Right lobe of liver (tissue), 6 donors: ENCODE measurements at places on chromosomes 11 and 22. TPM values are rescaled to one million over a fixed set of nuclear protein-coding genes. Genes with fewer than 3 reads are reported as not detected.

GRCh38 chr11:1967641-1968225 lies 20.6 kb downstream of the MRPL23 start:
- no peaks in the 10 kb centered on the region for H3K27me3 ChIP-seq
- H3K4me3 ChIP-seq = no peak overlapping the region
- H3K4me1 ChIP-seq = no peaks in the 10 kb centered on the region
- no peak for DNase-seq
- no peaks in the 10 kb centered on the region for H3K36me3 ChIP-seq

- no peak for DNase-seq
- H3K36me3 ChIP-seq = no peaks in the 10 kb centered on the region
- H3K4me1 ChIP-seq = no peaks in the 10 kb centered on the region
- no peak overlapping the region for H3K4me3 ChIP-seq
Measured at GRCh38 chr11:5137014-5137413, 1.1 kb downstream of the OR52A5 start.

DNA sequence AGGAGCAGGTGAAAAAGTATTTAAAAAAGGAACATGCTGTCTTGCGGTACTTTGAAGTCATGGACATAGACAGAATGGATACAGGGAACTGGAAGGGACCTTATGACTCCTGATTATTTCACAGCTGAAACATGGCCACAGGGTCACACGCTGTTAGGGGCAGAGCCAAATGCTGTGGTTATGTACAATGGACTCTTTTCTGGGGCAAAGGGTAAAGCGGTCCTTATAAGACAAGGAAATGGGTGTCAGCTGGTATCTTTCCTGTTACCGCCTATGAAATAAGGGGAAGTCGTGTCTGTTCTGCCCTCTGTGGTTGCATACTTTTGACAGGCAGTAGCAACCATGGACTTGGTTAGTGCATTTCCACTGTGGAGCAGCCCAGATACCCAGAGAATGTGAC lies 12.8 kb upstream of the ST14 start:
- no peaks in the 10 kb centered on the region for H3K4me1 ChIP-seq
- no peaks in the 10 kb centered on the region for H3K27me3 ChIP-seq
- H3K27ac ChIP-seq = peak overlapping the region; percentile 72
- peaks cover 12% of the 10 kb centered on the region for H3K36me3 ChIP-seq

CARD18 gene
- total RNA-seq = not detected

DNA sequence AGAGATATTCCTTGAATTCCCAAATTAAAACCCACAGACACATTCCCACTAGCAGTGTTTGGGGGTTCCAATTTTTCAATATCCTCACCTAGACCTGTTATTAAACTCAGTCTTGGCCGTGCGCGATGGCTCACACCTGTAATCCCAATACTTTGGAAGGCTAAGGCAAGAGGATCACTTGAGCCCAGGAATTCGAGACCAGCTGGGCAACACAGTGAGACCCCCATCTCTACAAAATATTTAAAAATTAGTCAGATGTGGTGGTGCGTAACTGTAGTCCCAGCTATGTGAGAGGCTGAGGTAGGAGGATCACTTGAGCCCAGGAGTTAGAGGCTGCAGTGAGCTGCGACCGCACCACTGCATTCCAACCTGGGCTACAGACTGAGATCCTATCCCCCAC lies 53.3 kb downstream of the RRAS2 start:
- H3K27me3 ChIP-seq = no peaks in the 10 kb centered on the region
- no peaks in the 10 kb centered on the region for H3K36me3 ChIP-seq
- no peak for DNase-seq

ZNF214 gene
- total RNA-seq = 2.3 TPM

- H3K27me3 ChIP-seq = no peaks in the 10 kb centered on the region
- H3K4me1 ChIP-seq = no peaks in the 10 kb centered on the region
- H3K4me3 ChIP-seq = no peak overlapping the region
- no peak overlapping the region for H3K27ac ChIP-seq
Measured at GRCh38 chr22:42461511-42461910, 29.3 kb upstream of the NFAM1 start.

DNA sequence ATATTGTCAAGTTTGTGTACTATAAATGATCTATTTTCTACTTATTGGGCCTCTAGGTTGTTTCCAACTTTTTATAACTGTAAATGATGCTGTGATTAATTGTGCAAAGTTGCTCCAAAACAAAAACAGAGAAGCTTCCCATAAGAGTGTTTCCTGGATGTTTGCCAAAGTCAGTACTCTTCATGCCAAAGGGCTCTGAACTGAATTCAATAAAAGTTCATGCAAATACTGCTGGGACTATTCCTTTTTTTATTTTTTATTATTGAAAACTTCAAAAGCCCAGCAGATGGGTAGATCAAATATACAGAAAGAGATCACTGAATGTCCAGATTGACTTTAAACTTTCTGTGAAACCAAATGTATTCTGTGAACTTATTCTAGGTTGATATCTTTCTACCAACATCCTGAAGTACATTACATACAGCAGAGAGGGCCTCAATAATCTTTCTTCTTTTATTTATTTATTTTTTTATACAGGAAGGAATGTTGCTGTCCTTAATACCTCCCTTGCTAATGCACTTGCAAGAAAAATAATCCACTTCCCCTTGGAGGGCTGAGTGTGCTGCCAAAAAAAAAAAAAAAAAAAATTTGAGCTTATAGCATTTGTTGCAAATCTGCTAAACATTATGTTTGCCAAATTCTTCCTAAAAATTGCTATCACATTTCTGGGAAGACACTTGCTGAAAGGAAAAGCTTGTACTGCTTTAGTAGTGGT lies 53.0 kb downstream of the CTSC start:
- H3K4me1 ChIP-seq = no peaks in the 10 kb centered on the region
- no peaks in the 10 kb centered on the region for H3K27me3 ChIP-seq
- no peak overlapping the region for H3K4me3 ChIP-seq
- no peak for DNase-seq
- H3K36me3 ChIP-seq = no peaks in the 10 kb centered on the region

- peak overlapping the region; percentile 91 for H3K27ac ChIP-seq
- H3K4me1 ChIP-seq = peaks cover 37% of the 10 kb centered on the region
- no peaks in the 10 kb centered on the region for H3K36me3 ChIP-seq
- no peaks in the 10 kb centered on the region for H3K27me3 ChIP-seq
- H3K4me3 ChIP-seq = no peak overlapping the region
Measured at GRCh38 chr22:22692707-22693530, 48.5 kb downstream of the GGTLC2 start.

APOL6 gene
- 42.7 TPM for total RNA-seq

DNA sequence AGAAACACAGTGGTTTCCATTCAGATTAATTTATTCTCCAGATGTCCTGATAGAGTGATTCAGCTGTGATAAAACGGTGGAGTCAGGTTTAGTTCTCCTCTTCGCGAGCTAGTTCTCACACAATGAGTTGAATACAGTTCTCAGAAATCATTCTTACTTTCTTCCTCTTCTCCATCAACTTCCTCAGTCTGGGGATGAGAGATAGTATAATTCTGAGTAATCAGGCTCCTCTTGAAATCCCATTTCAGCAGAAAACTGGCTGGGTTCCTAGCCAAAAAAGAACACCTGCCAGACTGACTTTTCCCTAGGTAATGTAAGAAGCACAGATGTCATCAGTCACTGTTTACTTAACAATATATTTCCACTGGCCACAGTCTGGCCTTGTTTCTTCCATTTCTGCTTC lies 76.7 kb downstream of the SVIP start:
- H3K36me3 ChIP-seq = peaks cover 7% of the 10 kb centered on the region
- H3K4me3 ChIP-seq = no peak overlapping the region
- no peak for DNase-seq
- no peak overlapping the region for H3K27ac ChIP-seq
- H3K27me3 ChIP-seq = no peaks in the 10 kb centered on the region

GRCh38 chr11:20112291-20113148 lies 47.8 kb downstream of the DBX1 start:
- no peaks in the 10 kb centered on the region for H3K4me1 ChIP-seq
- H3K27ac ChIP-seq = no peak overlapping the region
- H3K36me3 ChIP-seq = peaks cover 9% of the 10 kb centered on the region
- no peaks in the 10 kb centered on the region for H3K27me3 ChIP-seq

- no peaks in the 10 kb centered on the region for H3K4me1 ChIP-seq
- no peak overlapping the region for H3K4me3 ChIP-seq
- no peak overlapping the region for H3K27ac ChIP-seq
- H3K36me3 ChIP-seq = no peaks in the 10 kb centered on the region
Measured at GRCh38 chr11:95897731-95898130, 26.2 kb downstream of the MTMR2 start.

GRCh38 chr22:31097941-31098631 lies 9.3 kb downstream of the SELENOM start:
- DNase-seq = no peak
- no peak overlapping the region for H3K4me3 ChIP-seq

KCTD14 gene
- total RNA-seq = 5.7 TPM

GRCh38 chr11:116576526-116576925 lies 196.3 kb downstream of the BUD13 start:
- no peak overlapping the region for H3K27ac ChIP-seq
- no peak overlapping the region for H3K4me3 ChIP-seq
- no peak for DNase-seq
- H3K27me3 ChIP-seq = peaks cover 19% of the 10 kb centered on the region
- no peaks in the 10 kb centered on the region for H3K36me3 ChIP-seq
- no peaks in the 10 kb centered on the region for H3K4me1 ChIP-seq

DNA sequence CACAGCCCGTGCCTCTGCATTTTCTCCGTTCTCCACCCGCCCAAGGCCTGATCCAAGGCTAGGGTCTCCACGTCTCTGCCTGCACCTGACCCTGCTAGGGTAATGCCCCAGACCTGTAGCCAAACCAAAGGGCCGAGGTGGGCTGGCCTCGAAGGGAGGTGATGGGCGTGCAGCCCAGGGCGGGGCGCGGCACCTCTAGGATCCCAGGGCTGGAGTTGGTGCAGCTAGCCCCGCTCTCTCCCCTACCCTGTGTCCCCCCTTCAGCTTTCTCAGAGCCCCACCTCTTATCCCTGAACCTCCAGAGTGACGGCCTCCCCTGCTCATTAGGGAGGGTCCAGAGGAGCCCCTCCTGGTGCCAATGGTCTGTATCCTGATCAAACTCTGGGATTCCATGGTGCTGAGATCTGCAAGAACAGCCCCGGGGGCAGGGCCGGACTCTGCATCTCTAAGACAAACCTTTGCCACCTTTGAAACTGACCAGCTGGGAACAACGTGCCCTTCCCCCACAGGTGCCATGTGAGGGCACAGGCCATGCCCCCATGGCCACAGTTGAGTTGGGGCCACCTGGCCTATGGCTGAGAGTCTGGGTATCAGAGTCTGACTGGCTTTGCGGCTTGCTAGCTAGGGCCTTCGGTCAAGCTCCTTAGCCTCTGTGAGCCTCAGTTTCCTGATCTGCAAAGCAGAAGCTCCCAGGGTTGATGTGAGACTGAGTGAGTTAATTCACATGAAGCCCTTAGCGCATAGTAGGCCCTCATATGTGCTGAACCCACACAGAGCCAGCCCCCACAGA lies 23.1 kb upstream of the CBX7 start:
- no peak overlapping the region for H3K4me3 ChIP-seq
- no peaks in the 10 kb centered on the region for H3K4me1 ChIP-seq
- peak overlapping the region; percentile 47 for H3K27ac ChIP-seq
- DNase-seq = peak; percentile 50

- peak; percentile 85 for DNase-seq
- peak overlapping the region; percentile 100 for H3K27ac ChIP-seq
- H3K4me1 ChIP-seq = peaks cover 38% of the 10 kb centered on the region
- H3K4me3 ChIP-seq = peak overlapping the region; percentile 76
- H3K36me3 ChIP-seq = no peaks in the 10 kb centered on the region
- H3K27me3 ChIP-seq = no peaks in the 10 kb centered on the region
Measured at GRCh38 chr22:38505541-38506117, 482 bp downstream of the DDX17 start.

DNA sequence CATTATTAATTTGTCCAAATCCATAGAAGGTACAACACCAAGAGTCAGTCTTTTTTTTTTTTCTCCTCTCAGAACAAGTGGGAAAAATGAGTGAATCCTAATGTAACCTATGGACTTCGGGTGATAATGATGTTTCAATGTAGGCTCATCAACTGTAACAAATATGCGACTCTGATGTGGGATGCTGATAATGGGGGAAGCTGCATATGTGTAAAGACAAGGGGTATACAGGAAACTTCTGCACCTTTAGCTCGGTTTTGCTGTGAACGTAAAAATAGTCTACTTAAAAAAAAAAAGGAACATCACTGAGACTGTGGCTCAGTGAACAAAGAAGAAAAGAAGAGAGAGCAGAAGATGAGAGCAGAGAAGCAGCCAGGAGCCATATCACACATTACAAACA lies 78.3 kb upstream of the ARHGAP32 start:
- DNase-seq = no peak
- H3K4me3 ChIP-seq = no peak overlapping the region
- H3K27ac ChIP-seq = no peak overlapping the region
- no peaks in the 10 kb centered on the region for H3K36me3 ChIP-seq
- no peaks in the 10 kb centered on the region for H3K27me3 ChIP-seq

PANX1 gene
- 20.4 TPM for total RNA-seq

NEFH gene
- 0.09 TPM for total RNA-seq

- H3K27ac ChIP-seq = no peak overlapping the region
- H3K4me3 ChIP-seq = no peak overlapping the region
- H3K27me3 ChIP-seq = no peaks in the 10 kb centered on the region
- DNase-seq = no peak
- no peaks in the 10 kb centered on the region for H3K36me3 ChIP-seq
Measured at GRCh38 chr22:47621253-47621652, 858.8 kb downstream of the TBC1D22A start.

GRCh38 chr11:118238421-118238820 lies 13.6 kb upstream of the JAML start:
- H3K4me3 ChIP-seq = no peak overlapping the region
- H3K27me3 ChIP-seq = no peaks in the 10 kb centered on the region
- no peak for DNase-seq
- H3K27ac ChIP-seq = peak overlapping the region; percentile 7
- no peaks in the 10 kb centered on the region for H3K36me3 ChIP-seq
